CD8-positive, alpha-beta memory T cell (primary cell): ENCODE measurements at places on chromosomes 1 and 21.

- H3K27me3 ChIP-seq = no peaks in the 10 kb centered on the region
- H3K36me3 ChIP-seq = no peaks in the 10 kb centered on the region
- no peak overlapping the region for H3K27ac ChIP-seq
- no peaks in the 10 kb centered on the region for H3K4me1 ChIP-seq
These were observed 21.3 kb upstream of the MAGI3 start for GRCh38 chr1:113369040-113369439.

DNA sequence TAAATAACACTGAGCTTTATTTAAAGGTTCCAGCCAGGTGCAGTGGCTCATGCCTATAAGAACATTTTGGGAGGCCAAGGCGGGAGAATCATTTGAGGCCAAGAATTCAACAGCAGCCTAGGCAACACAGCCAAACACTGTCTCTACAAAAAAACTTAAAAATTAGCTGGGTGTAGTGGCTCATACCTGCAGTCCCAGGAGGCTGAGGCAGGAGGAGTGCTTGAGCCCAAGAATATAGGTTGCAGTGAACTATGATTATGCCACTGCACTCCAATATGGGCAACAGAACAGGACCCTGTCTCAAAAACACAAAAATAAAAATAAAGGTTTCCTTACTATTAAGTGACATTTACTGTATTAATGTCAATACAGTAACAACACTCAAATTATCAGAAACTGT, 2.1 kb downstream of the TAF12 start:
- H3K4me1 ChIP-seq = peaks cover 30% of the 10 kb centered on the region
- H3K4me3 ChIP-seq = no peak overlapping the region
- peak; percentile 34 for DNase-seq

DNA sequence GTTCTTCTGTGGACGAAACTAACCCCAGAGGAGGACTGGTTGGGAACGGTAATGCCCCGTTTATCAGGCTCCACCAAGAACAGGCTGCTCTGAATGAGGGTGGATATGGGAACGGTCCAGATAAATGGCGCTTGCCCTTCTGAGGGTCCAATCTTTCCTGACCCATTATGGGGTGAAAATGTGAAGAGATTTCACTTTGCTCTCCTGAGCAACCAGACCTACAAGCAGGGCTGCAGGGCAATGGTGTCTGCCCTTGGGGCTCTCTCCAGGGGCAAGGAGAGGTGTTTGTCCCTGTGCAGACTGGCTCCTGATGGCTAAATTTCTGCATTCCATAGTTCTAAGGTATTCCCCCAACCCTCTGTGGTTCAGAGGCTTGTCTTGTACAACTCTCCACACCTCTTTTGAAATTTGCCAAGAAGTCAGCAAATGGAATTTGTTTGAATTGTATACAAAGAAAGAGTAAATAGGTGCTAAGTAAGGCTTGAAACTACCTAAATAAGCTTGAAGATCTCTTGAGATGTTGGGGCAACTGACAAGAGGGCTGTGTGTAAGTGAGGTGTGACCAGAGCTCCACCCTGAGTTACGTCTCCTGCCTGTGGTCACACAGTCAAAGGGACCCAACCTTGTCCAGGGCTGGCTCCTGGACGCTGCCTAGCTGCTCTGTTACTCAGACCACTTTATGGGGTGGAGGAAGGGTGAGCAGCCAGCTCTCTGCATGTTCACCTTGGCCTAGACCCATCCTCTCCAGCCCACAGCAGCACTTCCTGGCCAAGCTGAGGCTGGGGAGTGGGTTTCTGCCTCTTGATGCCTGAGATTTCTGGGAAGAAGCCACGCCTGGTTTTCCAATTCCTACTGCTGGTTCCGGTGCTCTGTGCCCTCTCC, 24.8 kb downstream of the SLC2A1 start:
- H3K4me3 ChIP-seq = peak overlapping the region; percentile 46
- peaks cover 25% of the 10 kb centered on the region for H3K36me3 ChIP-seq
- H3K4me1 ChIP-seq = peaks cover 93% of the 10 kb centered on the region
- no peak for DNase-seq

- H3K27me3 ChIP-seq = peaks cover 3% of the 10 kb centered on the region
- H3K36me3 ChIP-seq = no peaks in the 10 kb centered on the region
- no peak for DNase-seq
- no peaks in the 10 kb centered on the region for H3K4me1 ChIP-seq
These were observed 3.9 kb downstream of the C1QTNF12 start for GRCh38 chr1:1242461-1243265.

GRCh38 chr1:179251675-179252074, 22.2 kb upstream of the ABL2 start:
- no peaks in the 10 kb centered on the region for H3K27me3 ChIP-seq
- no peak overlapping the region for H3K4me3 ChIP-seq
- no peaks in the 10 kb centered on the region for H3K36me3 ChIP-seq
- no peak overlapping the region for H3K27ac ChIP-seq
- H3K4me1 ChIP-seq = no peaks in the 10 kb centered on the region
- peak; percentile 4 for DNase-seq

DNA sequence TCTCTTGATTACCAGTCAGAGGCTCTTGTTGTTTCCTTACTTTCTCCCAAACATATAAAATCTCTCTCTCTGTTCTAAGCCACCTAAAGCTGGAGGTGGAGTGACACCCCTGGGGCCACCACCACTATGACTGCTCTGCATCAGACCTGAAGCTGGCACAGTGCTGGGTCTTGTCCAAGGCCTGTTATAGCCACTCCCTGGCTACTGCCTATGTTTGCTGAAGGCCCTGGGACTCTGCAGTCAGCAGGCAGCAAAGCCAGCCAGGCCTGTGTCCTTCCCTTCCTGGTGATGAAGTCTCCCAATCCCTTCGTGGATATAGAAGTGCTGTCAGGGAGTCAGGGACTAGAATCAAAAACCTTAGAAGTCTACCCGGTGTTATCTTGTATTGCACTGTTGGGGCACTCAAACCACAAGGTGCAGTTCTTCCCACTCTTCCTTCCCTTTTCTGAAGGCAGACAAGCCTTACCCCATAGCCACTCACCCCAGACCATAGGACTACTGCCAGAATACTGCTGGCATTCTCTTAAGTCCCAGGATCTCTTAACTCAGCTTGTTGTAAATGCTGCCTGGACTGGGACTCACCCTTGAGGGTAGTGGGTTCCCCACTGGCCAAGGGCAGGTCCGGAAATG, 103.1 kb downstream of the RPS6KC1 start:
- no peaks in the 10 kb centered on the region for H3K4me1 ChIP-seq
- no peak for DNase-seq
- H3K27me3 ChIP-seq = no peaks in the 10 kb centered on the region
- H3K36me3 ChIP-seq = no peaks in the 10 kb centered on the region
- no peak overlapping the region for H3K27ac ChIP-seq

GRCh38 chr1:13666317-13666716, 33.7 kb upstream of the PRDM2 start:
- no peak overlapping the region for H3K4me3 ChIP-seq
- H3K4me1 ChIP-seq = peaks cover 7% of the 10 kb centered on the region
- H3K27ac ChIP-seq = no peak overlapping the region

DNA sequence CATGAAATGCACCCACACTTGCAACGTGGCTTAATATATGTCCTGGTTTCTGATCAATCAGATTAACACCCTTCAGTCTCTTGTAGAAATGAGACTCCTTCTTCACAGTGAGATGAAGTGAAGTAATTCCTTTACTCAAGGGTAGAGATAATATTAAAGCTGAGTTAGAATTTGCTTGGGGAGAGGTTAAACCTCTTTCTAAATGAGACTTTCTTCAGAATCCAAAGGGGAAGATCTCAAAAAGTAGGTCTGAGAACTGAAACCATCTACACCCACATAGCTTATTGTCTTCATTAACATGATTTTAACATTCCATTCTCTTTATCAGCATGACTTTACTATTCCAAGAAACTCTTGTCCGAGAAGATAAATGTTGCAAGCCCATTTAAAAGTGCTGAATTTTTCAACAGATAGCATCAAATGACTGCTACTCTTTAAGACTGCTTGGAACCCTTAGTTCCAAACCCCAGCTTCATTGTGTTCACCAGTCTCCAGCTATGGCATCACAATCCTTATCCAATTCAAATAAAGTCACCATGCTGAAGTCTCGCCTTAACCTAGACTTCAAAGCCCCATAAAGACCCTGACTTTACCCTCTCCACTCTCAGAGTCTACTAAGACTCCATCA, 19.2 kb upstream of the TRAF3IP3 start:
- no peak overlapping the region for H3K27ac ChIP-seq
- DNase-seq = no peak
- H3K4me1 ChIP-seq = no peaks in the 10 kb centered on the region
- H3K4me3 ChIP-seq = no peak overlapping the region
- no peaks in the 10 kb centered on the region for H3K27me3 ChIP-seq

- H3K36me3 ChIP-seq = no peaks in the 10 kb centered on the region
- H3K4me3 ChIP-seq = no peak overlapping the region
- no peak for DNase-seq
- no peak overlapping the region for H3K27ac ChIP-seq
- peaks cover 28% of the 10 kb centered on the region for H3K4me1 ChIP-seq
These were observed 182.6 kb downstream of the VAV3 start for GRCh38 chr1:107782217-107782845.
